Muscle of back (tissue), 13 donors: ENCODE measurements at places on chromosomes 5 and 9. TPM values are rescaled to one million over a fixed set of nuclear protein-coding genes. Genes with fewer than 3 reads are reported as not detected.

GRCh38 chr5:531749-532315, 7.6 kb upstream of the SLC9A3 start:
- no peak for DNase-seq

DNA sequence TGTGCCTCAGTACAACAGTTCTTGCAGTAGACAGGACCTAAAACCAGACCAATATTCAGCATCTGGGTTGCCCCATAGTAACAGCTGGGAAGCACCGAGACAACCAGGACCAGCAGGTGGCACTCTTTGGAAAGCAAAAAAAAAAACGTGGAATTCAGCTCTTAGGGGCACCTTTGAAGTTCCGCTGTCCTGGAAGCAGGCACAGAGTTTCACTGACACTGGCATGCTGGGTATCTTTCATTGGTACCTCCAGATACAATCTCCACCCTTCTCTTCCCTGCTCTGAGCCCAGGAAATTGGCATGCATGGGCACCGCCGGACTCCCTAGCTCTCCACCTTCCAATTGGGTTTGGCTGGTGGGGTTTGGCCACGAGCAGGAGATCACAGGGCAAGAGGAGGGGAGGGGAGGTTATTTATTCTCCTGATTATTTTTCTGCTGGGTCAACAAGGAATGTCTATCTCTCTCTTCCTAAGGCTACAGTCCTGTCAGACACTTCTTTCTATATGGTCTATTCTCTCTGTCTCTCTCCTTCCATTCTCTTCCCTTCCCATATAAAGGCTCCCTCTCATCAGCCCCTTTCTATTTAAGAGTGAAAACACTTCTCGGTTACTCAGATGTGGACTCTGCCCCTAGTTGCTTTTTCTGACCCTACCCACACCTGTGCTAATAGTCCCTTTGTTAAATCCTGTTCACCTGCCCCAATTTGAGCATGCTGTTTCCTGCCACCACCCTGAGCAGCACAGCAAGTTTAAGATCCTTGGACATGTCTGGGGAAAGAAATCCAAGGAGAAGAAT, 1.9 kb upstream of the IDNK start:
- no peak for DNase-seq

DNA sequence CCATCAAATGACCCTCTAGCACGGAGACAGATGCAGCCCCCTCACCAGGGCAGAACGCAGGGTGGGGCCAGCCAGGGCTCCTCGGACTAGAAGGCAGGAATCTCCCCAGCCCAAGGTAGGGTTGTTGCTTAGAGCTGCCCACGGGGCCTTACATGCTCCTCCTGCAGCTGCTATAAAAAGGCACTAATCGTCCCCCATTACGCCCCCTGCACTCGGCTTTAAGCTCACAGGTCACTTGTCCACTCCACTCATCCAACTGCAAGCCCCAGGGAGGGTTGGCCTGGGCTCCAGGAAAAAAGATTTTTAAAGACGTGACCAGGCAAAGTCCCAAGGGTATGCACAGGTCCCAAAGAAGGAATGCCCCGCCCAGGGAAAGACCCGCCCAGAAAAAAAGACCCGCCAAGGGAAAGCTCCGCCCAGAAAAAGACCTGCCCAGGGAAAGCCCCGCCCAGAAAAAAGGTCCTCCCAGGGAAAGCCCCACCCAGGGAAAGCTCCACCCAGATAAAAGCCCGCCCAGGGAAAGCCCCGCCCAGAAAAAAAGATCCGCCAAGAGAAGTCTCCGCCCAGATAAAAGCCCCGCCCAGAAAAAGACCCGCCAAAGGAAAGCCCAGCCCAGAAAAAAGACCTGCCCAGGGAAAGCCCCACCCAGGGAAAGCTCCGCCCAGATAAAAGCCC, 11.1 kb downstream of the GRIN1 start:
- no peak for DNase-seq

DNA sequence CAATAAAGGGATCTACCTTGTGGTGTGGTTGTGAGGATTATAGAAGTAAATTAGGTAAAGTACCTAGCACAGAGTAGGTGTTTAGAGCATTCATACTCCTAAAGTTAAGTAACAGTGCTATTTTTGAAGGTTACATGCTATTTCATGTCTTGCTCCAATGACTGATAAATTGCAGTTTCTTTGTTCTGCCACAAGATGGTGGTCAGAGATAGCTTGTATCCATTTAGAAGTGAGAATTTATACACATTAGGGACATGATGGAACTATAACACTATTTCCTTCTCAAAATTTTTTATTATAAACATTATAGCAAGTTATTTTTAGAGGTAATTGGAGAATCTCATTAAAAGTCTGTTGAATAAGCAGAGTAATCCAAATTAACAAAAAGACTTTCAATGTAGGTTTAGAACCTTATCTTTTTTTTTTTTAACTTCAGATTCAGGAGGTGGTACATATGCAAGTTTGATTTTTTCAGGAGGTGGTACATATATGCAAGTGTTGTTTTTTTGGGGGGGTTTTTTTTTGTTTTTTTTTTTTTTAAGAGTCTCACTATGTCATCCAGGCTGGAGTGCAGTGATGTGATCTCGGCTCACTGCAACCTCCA, 17.1 kb downstream of the MTREX start:
- DNase-seq: peak; percentile 19

GRCh38 chr5:150487199-150488061, 20.5 kb upstream of the NDST1 start:
- DNase-seq: no peak

- no peak for DNase-seq
These were observed 389.1 kb upstream of the ST8SIA4 start for GRCh38 chr5:101292199-101292598.

GRCh38 chr9:85130764-85131163, 461.2 kb downstream of the NTRK2 start:
- no peak for DNase-seq

DNA sequence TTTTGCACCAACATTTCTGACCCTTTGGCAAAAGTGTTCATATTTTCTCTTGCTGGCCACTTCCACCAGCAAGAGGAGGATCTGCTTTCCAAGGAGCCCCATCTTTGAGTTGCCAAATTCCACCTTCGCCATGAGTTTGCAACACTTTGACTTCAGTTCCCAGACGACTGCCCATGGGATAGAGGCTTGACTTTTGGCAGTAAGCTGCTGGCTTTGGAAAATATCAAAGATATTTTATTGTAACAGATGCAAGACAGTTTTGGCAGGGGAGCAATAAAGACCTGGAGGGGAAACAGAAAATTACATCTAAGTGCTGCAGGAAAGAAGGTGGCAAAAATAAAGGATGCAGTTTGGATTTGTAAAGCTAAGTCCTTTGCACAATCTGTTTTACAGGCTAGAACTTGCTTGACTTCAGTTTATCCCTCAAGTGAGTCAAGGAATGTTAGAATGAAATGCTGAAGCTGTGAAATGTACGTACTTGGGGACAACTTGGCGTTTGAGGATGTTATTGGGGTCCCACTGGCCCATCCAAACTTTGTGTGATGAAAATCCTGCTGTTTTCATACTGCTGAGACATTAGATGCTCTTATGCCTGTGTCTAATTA, 232.9 kb downstream of the GOLPH3 start:
- no peak for DNase-seq

BTNL3 gene
- not detected for polyA plus RNA-seq

ITK gene
- polyA plus RNA-seq: 0.69 TPM

NMUR2 gene
- 0.29 TPM for polyA plus RNA-seq
